Stimulated activated CD8-positive, alpha-beta memory T cell treated with anti-CD3 and anti-CD28 coated beads, Interleukin-15, amount 100 ng/mL, for 24 hours (primary cell): ENCODE measurements at places on chromosomes 11 and 22.

DNA sequence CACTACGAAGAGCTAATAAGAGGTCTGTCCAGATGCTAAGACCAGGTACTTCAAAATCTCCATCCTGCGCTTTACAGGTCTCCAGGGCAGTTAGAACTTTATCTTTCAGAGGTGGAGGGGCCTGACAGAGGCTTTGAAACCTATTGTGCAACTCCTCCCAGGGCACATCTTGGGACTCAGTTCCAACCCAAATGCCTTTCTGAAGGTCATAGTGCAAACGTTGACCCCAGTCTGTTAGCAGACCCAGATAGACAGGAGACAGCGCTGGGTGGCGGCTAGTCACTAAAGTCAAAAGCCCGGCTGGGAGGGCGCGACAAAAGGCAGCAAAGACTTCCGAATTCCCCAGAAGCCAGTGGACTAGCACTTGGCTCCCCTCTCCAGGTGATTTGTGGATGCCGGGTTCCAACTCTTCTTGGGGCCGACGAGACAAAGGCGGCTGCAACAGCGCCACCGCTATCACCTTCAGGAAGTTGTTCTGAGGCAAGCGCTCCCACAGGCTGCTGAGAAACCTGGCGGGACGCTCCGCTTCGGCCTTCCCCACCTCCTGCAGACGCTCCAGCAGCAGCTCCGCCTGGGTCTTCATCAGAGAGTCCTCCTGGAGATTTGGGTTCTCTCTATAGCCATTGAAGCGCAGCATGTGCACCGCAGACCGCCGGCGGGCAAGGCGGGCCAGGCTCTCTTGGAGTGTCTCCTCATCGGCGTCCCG, 728 bp downstream of the FANCF start:
- peak; percentile 16 for DNase-seq

DNA sequence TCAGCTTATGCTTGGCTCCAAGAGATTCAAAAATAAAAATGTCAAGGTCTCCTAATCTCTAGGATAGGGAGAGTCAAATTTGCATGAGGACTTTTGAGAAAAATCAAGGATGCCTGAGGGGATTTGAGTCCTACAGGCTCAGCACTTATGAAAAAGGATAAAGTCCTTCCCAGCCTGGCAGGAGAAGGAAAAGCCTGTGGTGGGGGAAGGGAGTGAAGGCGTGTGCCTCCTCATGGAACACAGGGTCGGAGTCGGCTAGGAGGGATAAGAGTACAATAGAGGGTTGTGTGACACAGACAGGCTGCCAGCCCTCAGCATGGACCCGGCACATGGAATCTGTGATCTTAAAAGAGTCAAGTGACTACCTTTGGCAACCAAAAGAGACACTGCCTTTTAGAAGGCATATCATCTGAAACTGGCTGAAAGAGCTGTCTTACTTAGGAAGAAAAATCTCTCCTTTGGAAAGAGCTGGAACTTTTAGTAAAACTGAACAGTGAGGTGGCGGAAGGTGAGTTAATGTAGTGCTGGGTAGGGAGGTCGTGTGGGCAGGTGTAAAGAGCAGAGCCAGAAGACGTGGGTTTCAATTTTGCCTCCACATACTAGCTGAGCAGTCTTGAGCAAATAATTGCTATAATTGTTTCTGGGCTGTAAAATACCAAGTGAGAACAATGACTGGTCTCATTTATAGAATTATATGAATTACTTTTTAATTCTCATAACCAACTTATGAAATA, 58.8 kb upstream of the RDX start:
- no peak for DNase-seq

GRCh38 chr22:41919357-41920224, 4.7 kb upstream of the SHISA8 start:
- DNase-seq, result no peak

- DNase-seq, result no peak
Measured at GRCh38 chr22:28021116-28021997, 102.3 kb upstream of the PITPNB start.

GRCh38 chr11:111049131-111049530, 196.4 kb upstream of the POU2AF2 start:
- no peak for DNase-seq

DNA sequence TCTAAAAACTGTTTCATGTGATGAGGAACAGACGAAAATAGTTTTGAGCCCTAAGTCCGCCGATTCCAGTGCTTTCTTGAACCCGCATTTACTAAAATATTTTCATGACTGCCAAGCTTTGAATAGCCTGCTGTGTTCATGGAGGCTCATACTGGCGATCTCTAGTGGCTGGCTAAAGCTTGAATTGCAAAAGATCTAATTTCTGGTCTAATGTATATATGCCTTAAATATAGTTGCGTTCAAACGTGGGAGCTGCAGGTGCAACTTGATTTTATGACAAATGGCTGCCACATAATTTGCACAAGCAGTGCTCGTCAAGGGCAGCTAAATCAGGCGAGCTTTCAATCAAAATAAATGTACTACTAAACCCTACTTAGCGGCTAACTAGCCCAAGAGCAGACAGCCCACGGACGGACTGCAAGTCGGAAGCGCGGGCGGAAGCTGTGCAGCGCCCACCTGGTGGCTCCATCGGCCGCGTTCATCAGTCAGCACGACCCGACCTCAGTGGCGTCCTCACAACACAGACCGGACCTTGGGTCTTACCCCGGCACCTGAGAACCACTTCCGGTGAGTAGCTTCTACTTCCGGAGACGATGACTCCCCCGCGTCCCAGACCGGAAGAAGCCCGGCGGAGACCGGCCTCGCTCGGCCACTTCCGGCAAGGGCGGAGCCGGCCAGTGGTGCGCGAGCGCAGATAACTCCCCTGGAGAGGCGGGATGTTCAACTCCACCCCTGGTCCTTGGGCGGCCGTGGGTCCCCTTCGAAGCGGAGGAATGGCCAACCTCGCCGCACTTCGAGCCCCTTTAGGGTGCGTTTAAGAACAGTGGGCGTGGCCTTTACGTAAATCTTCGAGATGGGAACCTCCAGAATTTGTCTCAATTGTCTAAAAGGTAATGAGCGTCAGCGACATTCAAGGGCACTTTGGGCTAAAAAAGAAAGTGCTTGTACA, 6.1 kb downstream of the RPL27A start:
- DNase-seq, result peak; percentile 74

GRCh38 chr22:37243402-37244113, 511 bp downstream of the RAC2 start:
- DNase-seq, result no peak

DNA sequence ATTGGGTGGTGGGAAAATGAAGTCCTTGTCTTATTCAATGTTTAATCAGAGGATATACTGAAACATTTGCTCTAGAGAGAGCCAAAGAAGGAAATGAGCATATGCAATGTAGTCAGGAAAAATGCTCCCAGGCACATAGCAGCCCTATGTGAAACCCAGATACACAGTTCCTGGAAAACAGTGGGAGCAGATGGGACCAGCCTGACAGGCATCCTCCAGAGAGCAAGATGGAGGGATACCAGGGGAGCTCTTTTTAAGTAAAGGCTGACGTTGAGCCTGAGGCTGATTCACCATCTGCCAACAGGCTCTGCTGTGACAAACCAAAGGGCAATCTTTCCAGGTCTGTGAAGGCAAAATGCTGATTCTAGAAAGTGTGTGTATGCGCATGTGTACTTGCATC, 559.4 kb upstream of the KIRREL3 start:
- DNase-seq, result no peak
